ENCODE measurements at places on chromosomes 11 and 22.

DNA sequence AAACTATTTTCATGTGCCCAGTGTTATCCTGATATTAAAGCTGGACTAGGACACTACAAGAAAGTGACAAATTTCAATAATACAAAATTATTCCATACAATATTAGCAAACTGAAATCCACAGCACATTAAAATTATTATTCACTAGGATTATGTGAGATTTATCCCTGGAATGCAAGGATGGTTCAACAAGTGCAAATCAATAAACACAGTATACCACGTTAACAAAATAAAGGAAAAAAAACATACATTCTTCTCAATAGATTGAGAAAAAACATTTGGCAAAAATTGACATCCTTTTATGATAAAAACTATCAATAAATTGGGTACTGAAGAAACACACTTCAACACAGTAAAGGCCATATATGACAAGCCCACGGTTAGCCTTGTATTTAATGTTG, 1758.2 kb upstream of the RAG2 start:
- DNase-seq, result no peak

DNA sequence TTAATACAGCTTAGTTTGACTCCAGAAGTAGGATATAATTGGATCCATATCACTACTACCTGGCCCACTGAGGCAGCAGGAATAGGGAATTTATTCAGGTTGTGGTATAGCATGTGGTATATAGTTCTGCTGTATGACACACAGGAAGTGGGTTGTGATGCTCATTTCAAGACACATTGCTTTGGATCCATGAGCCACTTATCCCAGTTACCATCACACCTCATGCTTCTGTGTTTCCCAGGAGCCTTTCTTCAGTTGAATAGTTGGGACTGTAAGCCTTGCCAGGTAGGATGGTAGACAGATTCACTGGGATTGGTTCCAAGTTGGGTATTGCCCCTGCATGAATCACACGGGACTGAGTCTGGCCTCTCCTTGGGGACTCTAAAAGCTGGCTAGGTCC, 9.9 kb upstream of the SLC37A2 start:
- DNase-seq, result no peak

- DNase-seq, result no peak
Measured at GRCh38 chr11:827897-828192, at the start of gene CRACR2B. Gene CRACR2B, plus strand, starts transcription at chr11:827919. Its CDS starts 689 bp downstream, at chr11:828608.

GRCh38 chr11:114133548-114134329, 74.2 kb downstream of the ZBTB16 start:
- DNase-seq, result no peak

DNA sequence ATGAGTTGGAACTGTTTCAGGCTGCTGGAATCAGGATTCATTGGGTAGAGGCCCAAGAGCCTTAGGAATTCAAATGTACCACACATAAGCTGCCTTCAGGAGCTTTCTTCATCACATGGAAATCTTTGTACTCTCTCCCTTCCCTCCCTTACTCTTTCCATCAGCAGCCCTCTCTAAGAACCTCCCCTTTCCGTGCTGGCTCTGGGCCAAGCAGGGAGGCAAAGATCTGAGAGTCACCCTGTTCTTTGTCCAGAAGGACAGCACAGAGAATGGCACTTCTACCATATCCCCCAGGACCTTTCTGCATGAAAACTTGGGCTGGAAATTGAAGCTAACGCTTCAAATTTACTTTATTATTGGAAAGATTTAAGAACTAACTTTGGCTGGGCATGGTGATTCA, 20.7 kb upstream of the TPBGL start:
- DNase-seq, result no peak

DNA sequence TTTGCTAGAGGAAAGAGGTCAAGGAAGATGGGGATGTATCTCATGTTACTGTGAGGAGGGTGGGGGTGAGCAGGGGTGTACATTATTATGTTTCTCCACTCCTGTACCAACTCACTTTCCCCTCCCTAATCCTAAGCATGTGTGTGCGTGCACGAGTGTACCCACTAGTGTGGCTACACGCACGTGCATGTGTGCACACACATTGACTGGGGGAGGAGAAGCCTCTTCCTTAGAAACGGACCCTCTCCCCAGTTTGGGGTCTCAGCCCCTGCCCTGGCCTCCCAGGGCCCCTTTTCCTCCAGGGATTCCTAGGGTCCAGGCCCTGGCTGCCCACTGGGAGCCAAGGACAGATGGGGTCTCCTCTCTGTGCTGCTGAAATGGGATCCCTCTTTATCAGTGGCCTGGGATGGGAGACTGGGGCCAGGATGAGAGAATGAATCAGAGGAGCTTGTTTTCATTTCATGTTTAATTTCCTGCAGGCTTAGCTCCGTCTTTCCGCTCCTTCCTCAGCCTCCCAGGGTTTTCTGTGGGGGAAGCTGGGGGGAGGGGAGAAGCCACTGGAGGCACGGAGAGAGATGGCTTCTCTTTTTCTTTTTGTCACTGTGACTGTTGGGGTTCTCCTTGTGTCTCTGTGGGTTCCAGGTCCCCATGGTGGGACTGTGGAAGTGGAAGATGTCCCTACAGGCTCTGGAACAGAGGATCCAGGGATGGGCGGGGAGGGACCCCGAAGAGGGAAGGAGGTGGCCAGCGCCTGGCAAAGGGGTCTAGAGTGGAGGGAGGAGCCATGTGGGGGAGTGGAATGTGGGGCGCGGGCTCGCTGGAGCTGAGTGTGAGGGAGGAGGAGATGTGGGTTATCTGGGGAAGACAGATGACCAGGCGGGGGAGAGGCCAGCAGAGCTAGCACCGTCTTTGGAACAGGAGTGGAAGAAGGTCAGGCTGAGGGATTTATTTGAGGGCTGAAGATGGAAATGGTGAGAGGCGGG, 40.3 kb downstream of the ALX4 start:
- peak; percentile 10 for DNase-seq

GRCh38 chr11:126354631-126355323, 709 bp upstream of the ST3GAL4 start:
- no peak for DNase-seq

- DNase-seq, result no peak
Measured at GRCh38 chr11:134244593-134244992, 8.6 kb downstream of the THYN1 start.

GRCh38 chr11:14894657-14895598, 2.9 kb upstream of the CYP2R1 start:
- peak; percentile 54 for DNase-seq

DNA sequence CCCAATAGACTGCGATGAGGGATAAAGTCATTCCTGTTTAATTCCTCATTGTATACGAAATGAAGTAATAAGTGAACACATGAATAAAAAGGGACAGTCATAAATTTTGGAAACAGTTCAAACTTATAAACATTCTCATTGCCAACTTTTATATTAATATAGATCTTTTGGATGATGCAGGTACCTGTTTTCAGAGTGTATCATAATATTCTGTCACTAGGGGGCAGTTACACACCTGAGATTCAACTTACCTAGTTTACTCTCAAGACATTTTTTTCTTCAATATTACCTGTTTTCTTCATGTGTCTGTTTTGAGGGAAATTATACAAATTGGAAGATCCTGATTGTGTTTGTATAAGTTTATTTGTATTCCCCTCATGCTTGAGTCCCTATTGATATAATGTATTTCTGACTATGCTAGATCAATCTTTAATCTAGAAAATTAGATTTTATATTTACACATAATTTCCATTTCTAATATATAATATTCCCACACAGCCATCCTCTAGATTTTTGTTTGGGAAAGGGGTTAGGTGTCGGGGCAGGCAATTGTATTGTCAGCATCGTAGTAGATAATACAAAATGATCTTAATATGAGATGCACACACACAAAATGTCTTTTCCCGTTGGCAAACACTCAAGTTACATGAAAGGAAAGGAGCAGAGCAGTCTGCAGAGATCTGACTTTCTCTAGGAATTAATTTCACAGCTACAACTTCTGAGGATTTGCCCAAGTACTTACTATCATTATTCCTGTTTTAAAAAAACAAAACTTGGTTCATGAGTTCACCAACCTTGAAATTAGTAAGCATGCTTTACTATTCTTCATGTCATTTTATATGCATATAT, 18.4 kb downstream of the FDX1 start:
- DNase-seq, result no peak

DNA sequence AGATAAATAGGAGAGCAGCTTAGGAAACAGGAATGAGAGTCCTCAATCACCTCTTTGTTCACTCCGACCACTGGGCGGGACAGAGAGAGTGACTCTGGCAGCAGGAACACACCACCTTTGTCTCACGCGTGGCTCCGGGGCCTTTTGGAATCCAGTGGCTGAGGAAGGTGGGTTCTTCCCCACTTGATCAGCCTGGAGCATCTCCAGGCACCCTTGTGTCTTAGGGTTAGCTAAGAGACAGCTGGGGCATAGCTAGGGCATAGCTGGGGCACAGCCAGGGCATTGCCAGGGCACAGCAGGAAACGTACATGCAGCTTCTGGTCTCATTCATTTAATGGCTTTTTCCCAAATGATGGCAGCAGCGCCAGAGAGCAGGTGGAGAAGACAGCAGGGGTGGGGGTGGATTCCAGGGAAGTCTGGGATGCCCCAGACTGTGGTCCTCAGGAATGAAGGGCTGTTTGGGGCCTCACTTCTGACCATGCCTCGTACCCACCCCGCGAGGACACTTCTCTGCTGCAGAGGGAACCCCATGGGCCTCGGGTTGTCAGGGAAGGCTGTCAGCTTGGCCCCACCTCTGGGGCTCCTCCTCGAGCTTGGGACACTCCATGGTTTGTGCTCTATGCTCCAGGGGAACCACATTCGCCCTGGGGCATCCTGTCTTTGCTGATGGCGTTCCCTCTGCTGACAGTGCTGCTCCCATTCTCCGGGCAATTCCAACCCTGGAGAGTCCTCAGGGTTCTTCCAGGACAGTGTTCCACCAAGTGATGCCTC, 30.4 kb upstream of the SHANK2 start:
- DNase-seq, result no peak

GRCh38 chr11:96114178-96115064, 190.5 kb upstream of the MTMR2 start:
- DNase-seq, result no peak

DNA sequence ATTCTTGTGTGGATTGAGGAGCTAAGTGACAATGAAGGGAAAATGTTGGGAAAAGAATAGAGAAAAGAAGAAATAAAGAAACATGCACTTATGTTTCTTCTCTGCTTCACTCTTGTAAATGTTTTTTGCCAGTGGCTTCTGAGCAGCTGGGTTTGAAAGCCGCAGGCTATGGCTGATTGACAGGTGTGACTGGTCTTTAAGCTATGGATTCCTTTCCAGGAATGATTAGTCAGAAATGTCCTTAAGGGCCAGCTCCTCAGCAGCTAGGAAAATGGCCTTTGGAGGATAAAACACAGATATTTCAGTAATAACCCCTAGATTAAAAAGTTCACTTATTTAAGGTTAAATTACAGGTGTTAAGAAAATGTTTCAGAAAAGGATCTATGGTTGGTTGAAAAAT, 6.5 kb upstream of the USP28 start:
- DNase-seq, result no peak
